ENCODE measurements at places on chromosomes 16 and 17.

DNA sequence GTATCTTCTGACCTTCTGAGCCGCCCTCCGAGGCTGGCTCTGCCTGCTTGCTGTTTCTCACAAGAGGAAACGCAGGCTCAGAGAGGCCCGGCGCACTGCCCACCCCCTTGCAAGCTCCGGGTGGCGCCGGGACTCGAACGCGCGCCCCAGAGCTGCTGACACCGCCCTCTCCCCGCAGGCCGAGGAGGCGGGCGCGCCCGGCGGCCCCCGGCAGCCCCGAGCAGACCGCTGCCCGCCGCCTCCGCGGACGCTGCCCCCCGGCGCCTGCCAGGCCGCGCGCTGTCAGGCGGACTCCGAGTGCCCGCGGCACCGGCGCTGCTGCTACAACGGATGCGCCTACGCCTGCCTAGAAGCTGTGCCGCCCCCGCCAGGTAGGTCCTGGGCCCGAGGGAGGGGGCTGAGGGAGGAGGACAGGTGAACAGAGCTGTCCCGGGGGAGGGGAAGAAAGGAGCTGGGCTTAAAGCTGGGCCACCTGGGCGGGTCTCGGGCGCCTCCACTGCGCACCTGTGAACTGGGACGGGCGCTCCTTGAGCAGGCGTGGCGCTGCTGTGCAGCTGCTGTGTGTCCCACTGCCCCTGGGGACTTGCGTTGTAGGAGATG is 18.2 kb downstream of the WFDC1 start:
- DNase-seq = no peak

DNA sequence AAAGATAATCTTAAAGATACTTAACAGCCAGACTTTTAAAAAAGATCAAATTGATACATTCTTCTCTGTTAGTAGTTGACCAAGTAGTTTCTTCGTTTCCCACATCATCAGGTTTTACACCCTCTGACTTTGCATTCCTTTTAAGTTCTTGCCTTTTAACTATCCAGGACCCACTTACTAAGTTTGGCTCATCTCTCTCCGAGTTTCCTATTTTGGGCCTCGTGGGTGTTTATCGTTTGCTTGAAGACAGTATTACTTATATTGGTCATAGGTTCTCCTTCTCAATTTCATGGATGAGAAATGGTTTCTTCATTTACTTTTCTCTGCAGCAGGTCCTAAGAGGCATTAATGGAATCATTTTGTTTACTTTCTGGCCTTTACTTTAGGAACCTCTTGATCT is 43.2 kb downstream of the RPA1 start:
- no peak for DNase-seq

GRCh38 chr16:51820176-51820575 is 669.1 kb upstream of the SALL1 start:
- DNase-seq = no peak

DNA sequence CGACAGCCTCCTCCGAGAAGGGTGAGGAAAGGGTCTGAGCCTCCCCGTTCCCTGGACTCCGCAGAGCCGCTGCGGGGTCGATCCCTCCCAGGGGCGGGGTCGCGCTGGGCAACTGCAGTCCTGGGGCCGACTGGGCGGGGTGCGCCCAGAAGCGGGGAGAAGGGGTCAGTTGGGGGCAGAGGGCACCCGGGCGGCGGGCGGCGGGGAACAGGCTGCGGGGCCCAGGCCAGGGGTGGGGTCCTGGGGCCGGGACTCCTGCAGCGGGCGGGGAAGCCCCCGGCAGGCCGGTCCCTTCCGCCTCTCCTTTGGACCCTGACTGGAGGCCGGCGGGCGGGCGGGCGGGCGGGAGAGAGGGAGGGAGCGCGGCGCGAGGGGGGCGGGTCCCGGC is 352 bp downstream of the GGNBP2 start:
- no peak for DNase-seq

DNA sequence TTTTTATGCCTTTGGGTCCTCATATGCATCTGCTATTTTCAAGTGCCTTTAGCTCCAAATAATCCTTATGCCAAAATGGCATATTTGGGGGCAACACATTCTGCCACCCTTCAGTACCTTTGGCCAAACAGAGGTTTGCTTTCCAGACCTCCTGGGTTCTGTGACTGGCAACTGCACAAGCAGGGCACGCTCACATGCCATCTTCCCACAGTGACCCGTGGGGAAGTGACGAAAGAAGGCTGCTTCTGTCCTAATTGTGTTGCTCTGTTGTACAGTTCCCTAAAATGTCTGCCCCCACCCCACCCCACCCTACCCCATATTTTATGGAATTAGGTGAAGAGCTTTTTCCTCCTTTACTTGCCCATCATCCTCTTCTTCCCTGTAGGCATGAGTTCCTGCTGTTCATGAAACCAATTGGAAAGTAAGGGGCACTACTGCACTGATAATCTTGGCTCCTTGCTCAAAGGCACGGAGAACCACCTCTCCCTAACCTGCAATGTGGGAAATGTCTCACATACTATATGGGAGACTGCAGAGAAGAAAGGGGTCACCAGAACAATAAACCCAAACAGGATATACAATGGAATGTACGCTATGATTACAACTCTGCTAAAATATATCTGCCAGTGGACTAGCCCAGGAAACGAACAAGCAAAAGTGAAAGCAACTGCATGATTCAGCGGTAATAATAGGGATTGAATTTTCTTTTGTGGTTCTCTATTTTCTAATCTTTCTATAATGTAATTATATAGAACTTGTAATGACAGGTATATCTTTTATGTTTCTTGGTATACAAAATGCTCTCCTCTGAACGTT is 3.3 kb upstream of the SLFN12L start:
- DNase-seq = peak; percentile 57

DNA sequence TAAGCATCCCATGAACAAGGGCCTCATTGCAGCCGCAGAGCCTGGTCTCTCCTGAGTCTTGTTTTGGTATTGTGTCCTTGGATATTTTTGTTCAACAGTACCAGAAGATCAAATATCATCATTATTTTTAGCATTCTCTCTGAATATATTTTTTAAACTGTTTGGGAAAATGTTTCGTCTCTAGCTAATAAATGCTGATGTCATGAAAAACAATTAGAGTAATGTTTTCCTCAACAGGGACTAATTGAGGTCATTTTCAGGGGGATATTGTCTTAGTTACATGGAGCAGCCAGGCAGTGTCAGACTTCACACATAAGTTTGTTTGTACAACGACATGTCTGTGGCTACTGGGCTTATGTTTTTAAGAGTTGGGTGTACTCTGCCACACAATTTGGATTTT is 805.3 kb upstream of the SOX9 start:
- DNase-seq = no peak

All from CD4-positive, alpha-beta T cell treated with Interferon gamma for 1 hour (primary cell).